ENCODE measurements at places on chromosomes 11 and 22.

DNA sequence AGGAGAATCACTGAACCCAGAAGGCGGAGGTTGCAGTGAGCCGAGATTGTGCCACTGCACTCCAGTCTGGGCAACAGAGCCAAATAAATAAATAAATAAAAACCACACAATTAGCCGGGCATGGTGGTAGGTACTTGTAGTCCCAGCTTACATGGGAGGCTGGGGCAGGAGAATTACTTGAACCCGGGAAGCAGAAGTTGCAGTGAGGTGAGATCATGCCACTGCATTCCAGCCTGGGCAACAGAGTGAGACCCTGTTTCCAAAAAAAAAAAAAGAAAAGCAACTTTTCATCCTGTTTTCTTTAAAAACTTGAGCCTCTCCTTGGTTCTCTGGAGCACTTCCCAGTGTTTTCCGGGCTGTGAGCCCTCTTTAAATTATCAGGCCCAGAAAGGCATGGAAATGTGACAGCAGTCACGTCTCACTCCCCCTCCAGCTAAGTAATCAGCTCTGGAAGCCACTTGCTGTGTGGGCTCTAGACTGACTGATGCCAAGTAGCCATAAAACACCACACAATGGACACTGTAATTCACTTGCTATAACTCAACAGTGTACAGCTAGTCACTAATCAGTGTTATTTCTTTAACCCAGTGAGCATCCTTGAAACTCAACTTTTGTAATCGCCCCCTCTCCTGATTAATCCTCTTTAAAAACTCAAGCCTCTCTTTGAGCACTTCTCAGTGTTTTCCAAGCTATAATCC is 13.0 kb upstream of the MCHR1 start:
- DNase-seq: no peak

DNA sequence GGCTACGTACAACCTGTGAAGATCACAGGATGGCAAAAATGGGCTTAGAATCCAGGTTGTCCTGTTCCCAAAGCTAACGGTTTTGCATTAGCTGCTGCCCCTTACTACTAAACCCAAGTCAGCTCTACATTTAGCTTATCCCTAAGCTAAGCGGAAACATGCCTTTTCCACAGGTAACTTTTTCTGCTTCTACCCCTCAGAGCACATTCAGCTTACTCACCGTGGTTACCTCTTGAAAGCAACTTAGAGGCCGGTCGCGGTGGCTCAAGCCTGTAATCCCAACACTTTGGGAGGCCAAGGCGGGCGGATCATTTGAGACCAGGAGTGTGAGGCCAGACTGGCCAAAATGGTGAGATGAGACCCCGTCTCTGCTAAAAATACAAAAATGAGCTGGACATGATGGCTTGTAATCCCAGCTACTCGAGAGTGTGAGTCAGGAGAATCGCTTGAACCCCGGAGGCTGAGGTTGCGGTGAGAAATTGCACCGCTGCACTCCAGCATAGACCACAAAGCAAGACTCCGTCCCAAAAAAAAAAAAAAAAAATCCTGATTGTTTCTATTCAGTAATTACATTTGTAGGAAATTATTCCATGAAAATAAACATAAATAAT is 790 bp upstream of the TMEM41B start:
- peak; percentile 10 for DNase-seq

DNA sequence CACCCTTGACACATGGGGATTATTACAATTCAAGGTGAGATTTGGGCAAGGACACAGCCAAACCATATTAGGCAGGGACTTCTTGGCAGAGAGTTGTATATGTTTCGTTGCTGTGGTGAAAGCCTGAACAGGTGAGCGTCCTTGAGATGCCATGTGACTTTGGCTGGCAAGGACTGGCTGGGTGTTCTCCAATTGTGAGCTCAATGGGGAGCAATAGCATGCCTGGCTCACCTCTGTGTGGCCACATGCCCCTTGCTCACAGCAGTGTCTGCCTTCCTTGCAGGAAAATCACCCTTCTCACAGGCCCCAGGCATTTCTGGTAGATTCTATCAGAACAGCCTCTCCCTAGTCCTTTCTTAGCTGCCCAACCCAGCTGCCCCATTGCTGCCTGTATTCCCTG is 105.5 kb downstream of the PARVA start:
- no peak for DNase-seq

DNA sequence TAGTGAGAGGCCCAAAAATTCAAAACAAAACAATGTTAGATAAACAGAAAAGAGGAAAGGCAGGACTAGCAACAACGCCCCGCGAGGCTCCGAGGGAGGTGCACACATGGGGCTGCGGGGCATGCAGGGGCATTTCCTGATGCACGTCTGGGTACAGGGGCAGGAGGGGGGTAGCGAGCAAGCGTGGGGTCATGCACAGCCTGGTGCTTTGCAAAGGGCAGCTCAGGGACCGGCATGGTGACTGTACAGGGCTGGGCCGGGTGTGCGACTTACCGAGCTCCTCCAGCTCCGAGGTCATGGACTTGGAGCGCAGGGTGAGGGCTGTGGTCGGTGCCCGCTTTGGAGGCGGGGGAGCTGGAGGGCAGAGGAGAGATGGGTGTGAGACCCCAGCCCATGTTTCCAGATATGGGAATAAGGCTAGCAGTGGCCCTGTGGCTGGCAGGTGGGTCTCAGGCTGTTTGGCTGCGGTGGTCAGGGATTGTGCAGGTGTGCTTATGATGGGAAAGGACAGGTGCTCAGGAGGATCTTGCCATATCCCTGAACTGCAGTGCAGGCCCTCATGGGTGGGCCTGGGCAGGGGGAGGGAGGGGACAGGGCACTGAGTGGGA is 103.7 kb downstream of the CTTN start:
- no peak for DNase-seq

GRCh38 chr11:10920875-10921274 is 63.0 kb upstream of the ZBED5 start:
- DNase-seq: no peak

GRCh38 chr11:130168105-130168504 is 8.5 kb downstream of the ST14 start:
- DNase-seq: no peak

- DNase-seq: peak; percentile 86
Observed at GRCh38 chr11:1852877-1853276, at the start of gene LSP1. LSP1 (plus strand) TSS chr11:1853084; CDS start chr11:1853145, 61 bp downstream.

DNA sequence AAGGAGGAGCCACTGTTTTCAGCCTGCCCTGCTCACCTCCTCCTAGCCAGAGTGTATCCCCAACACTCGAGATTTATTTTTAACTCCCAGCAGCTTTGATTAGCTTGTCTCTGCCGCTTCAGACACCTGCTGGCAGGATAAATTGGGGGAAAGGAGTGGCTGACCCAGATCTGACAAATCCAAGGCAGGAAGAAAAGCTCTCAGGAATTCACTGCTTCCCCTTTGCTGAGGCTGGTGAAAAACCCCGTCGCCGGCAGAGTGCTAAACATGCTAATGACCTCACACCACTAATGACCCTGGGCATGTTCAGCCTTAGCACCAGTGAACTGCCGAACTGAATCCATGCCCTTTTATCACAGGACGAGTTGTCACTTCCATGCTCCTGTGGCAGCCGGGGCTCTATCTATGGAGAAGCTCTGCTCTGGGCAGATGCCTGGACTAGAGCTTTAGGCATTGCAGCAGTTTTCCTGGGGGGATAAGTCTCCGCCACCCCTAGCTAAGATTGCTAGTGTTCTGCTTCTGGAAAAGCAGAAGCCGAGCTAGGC is 52.2 kb downstream of the FEZ1 start:
- DNase-seq: no peak

DNA sequence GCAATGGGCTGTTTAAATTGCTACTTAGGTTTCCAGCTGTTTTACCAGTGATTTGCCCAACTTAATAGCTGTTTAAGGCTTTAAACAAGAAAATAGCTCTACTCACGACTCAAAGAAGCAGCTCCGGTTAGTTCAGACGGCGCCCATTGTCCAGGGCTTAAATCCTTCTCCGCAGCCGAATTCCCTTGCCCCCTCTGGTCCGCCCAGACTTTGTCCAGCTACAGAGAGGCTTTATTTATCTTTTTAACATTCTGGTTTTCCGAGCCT is 20.9 kb upstream of the SCUBE1 start:
- no peak for DNase-seq

- no peak for DNase-seq
Observed at GRCh38 chr22:46346680-46347405, 11.3 kb downstream of the TRMU start.

GRCh38 chr11:848380-848931 is 5.8 kb downstream of the TSPAN4 start:
- DNase-seq: peak; percentile 75

GRCh38 chr11:130115218-130115617 is 44.4 kb upstream of the ST14 start:
- DNase-seq: no peak
